Endodermal cell (in vitro differentiated cells): ENCODE measurements at places on chromosomes 6 and 20. TPM values are rescaled to one million over a fixed set of nuclear protein-coding genes. Genes with fewer than 3 reads are reported as not detected.

DNA sequence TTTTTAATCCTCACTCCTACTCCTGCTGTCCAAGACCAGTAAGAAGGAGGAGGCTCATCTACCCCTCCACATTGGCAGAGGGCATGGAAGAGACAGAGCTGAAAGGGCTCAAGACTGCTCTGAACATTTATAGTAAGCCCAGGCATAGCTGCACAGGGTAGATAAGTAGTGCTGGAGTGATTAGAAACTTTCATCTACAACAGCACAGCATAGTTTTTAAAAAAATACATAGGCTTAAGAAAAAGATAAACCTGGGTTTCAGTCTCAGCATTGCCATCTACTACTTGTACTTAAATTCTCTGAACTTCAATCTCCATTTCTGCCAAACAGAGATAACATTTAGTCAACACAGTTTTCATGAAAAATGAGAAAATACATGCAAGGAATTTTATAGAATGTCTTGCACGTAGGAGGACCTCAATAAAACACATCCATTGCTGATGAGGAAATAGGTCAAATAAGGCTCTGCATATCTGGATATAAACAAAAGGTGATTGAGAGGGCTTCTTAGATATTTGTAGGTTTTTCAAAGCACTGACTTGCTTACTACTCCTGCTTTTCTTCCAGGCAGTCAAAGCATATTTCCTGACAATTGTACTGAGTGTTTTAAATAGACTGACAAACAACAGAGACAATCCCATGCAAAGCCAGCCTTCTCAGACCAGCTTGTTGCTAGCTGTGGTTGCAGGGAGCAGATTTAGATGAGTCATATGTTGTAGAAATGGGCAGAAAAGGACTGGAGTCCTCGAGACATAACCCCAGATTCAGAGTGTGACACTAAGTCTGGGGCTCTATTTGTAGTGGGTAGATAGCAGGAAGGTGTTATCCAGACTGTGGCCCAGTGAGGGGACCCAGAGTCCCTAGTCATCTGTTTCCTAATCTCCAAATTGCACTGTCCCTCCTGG, 107.4 kb upstream of the TAB2 start:
- DNase-seq: no peak

The BPIFB4 gene
- total RNA-seq: 0.22 TPM in 1 of 2 replicates, not detected in the other

DNA sequence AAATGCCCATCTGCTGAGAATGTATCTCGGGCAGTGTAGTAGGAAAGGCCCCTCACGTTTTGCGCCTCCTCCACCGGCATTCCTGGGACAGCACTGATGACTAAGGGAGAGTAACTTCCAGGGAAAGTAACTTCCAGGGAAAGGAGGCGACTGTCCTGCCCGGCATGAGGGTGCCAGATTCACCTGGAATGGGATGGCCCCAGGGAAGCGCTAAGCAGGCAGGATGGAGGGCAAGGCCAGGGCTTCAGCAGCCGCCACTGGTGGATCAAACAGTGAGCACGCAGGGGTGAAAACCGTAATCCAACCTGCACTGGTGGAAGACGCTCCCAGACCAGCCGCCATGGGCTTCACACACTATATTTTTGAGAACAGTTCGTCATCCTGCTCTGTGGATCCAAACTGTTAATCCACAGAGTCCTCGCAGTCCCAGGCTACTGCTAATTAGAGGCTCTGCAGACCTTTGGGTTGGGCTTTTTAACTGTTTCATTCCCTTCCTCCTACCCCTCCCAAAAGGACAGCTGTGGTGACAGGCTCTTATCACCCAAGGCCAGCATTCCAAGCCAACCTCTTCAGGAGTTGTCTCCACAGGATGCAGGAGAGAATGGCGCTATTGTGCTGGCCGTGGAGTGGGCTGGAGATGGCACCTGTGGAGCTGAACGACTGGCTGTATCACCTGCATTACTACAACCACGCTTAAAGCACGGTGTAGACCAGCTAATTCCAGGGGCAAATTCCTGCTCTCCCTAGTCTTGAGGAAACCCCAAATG, 178.9 kb downstream of the DLL1 start:
- DNase-seq: peak; percentile 56

DNA sequence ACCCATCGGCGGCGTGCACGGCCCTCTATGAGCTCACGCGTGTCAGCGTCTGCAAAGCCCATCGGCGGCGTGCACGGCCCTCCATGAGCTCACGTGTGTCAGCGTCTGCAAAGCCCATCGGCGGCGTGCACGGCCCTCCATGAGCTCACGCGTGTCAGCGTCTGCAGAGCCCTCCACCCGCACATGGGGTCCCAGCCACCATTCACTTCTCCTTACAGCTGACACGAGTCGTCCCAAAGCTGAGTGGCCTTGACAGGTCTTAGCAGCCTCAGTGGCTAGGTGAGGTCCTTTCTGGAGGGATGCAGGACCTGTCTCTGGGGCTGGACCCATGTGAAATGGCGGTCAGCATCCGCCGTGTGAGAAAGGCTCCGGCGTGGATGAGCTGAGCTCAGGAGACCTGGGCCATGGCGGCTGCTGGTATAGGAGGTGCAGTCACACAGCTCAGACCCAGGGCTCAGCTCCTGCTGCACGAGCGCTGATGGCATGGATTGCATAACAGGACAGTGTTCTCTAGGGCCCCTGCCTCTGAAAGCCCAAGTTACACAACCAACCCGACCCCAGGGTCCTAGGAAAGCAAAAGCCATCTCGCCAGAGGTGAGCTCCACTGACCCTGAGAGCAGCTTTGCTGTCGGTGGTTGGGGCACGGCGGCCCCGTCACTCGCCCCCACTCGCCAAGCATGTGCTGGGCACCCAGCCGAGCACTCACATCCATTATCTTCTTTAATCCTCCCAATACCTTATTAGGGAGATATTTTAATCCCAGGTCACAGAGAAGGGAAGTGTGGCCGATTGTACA, 38.9 kb downstream of the DLL1 start:
- DNase-seq: no peak

The ENTPD6 gene
- total RNA-seq: 85.6 to 94.4 TPM (median 93.6 TPM) in 3 replicates

The APOM gene
- total RNA-seq: 2.0 to 3.2 TPM (median 2.0 TPM) in 3 replicates

- DNase-seq: no peak
Measured at GRCh38 chr6:63023726-63024125, 187.5 kb upstream of the FKBP1C start.

- DNase-seq: no peak
Measured at GRCh38 chr6:100370265-100370664, 94.5 kb downstream of the SIM1 start.

DNA sequence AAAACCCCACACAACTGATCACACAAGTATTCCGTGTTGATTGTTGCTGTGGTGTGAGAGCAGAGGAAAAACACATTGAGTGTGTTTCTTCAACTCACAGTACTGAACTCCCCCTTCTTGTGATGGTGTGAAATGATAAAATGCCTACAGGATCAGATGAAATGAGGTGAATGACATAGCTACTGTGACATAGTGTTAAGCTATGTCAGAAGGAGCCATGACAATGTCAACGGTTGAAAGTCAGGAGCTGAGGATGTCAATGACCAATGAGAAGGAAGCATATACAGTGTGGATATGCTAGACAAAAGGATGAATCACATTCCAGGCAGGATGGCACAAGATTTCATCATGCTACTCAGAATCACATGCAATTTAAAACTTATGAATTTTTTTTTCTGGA, 38.8 kb downstream of the WASF1 start:
- no peak for DNase-seq

The WRNIP1 gene
- total RNA-seq: 30.8 and 31.5 TPM in 2 replicates
